Spinal cord (tissue), 10 donors: ENCODE measurements at places on chromosomes 1 and 21. TPM values are rescaled to one million over a fixed set of nuclear protein-coding genes. Genes with fewer than 3 reads are reported as not detected.
A peak's percentile ranks its signal among the peaks of the same experiment; 100 is the strongest.

GRCh38 chr1:53657891-53658396, 81.0 kb downstream of the GLIS1 start:
- DNase-seq = no peak

GRCh38 chr1:21553116-21553926, 44.1 kb downstream of the ALPL start:
- peak; percentile 25 for DNase-seq

DNA sequence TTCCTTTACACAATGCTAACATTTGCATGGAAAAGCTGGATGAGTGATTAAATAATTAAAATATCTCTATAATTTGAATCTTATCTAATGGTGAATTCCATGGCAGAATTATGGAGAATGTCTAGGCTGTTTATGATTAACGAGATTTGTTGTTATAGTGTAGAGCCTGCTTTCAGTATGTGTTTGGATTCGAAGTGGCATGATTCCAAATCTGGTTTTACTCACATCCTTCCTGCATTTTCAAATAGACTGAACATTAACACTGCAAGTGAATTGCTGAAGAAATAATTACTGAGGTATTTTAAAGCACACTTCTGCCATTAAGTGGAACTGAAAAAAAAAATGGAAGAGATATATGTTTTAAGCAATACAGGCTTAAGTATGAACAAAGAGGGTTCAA, 5.1 kb upstream of the NEK7 start:
- DNase-seq = peak; percentile 40

DNA sequence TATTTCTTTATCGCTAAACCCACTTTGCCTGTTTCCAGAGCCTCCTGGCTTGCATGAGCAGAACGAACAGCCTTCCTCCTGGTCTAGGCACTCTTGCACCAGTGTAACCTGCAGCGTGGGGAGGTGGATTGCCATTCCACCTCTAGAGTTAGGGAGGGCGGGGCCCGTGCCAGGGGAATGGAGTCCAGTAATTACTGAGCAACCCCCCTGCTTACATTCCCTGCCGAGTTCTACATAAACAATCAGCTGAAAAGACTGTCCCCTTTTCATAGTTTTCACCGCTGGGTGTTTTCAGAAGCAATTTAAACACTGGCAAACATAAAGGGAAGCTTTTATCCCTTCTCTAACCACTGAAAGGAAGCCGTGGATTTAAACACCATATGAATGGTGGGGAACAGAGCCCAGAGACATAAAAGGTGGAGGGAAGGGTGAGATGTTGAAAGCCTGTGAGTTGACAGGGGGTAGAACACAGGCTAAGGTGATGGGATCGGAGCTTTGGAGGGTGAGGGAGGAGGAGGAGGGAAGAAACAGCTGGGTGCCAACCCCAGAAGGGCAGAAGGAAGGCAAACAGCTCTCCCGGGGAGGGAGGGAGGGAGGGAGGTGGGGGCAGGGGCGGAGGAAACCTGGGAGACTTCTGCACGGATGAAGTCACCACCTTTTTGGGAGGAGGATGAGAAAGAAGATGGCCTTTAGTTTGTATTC, 68.0 kb upstream of the WDR26 start:
- no peak for DNase-seq

- DNase-seq = no peak
Measured at GRCh38 chr1:218402786-218403120, 57.6 kb downstream of the TGFB2 start.

GRCh38 chr1:10745886-10746455, 50.5 kb downstream of the CASZ1 start:
- DNase-seq = no peak

- no peak for DNase-seq
Measured at GRCh38 chr1:241611063-241611462, 29.1 kb downstream of the CHML start.

GRCh38 chr1:2463396-2463795, 12.7 kb upstream of the PLCH2 start:
- no peak for DNase-seq

- no peak for DNase-seq
Measured at GRCh38 chr1:232621050-232621449, 8.9 kb downstream of the SIPA1L2 start.

GRCh38 chr1:180563026-180563827, 4.5 kb downstream of the OVAAL start:
- no peak for DNase-seq

DNA sequence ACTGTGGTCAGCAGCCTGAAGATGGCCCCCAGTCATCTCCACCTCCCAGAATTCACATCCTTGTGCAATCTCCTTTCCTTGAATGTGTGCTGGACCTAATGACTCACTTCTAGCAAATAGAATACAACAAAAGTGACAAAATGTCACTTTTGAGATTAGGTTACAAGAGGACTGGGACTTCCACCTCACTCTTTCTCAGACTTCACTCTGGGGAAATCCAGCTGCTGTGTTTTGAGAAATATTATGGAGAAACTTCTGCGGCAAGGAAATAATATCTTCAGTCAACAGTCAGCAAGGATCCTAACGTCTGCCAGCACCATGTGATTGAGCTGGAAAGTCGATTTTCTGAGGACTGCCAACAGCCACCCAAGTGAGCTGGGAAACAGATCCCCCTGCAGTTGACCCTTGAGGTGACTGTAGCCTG, 70.5 kb upstream of the GADD45A start:
- DNase-seq = no peak

DNA sequence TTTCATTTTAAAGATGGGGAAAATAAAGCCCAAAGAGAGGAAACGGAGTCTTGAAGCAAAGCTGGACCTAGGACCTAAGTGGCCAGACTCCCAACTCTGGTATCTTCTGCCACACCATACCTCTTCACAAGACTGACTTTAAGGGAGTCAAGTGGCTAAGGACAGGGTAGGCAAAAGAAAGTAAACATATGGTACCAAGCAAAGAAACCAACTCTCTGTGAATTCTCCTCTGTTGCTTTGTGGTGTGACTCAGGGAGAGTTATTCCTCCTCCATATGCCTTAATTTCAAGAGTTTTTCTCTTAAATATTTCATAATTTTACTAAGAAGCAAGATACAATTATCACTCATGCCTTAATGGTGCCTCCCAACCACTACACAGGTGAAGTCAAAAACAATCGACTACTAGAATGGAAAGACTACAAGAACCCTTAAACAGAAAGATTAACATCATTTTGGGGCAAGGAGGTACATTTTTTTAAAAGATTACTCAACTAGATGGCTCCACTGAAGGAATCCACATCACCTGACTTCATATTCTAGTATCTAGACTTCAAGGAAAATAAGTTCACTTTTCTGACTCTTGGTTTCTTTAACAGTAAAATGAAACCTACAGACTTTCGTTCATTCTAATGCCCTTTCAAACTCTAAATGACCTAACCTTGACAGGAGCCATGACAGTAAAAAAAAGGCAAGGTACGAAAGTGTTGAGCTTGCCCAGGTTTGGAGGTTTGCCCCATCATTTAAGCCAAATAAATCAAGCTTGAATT, 44.2 kb downstream of the LUZP1 start:
- no peak for DNase-seq

GRCh38 chr1:151472856-151473731, 13.8 kb upstream of the POGZ start:
- DNase-seq = peak; percentile 31

DNA sequence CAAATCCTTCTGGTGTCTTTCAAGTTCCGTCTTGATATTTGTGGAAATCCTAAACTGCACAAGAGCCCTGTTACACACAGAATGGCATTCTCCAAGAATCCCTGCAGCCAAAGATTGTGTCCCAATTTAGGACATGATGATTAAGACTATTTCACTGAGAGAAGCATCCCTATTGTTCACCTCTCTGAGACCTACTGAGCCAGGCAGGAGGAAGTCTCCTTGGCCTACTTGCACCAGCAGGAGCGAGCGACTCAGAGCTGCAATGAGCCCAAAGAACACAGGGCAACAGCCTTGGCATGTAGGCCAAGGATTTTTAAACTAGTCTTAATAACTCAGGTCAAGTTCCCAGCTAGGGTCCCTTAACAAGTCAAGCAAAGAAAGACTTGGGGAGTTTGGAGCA, 79.4 kb upstream of the RUNX1 start:
- DNase-seq = no peak

GRCh38 chr1:225987491-225988316, 11.4 kb downstream of the SDE2 start:
- DNase-seq = no peak

GRCh38 chr1:112904071-112904830, 51.7 kb downstream of the SLC16A1 start:
- no peak for DNase-seq

DNA sequence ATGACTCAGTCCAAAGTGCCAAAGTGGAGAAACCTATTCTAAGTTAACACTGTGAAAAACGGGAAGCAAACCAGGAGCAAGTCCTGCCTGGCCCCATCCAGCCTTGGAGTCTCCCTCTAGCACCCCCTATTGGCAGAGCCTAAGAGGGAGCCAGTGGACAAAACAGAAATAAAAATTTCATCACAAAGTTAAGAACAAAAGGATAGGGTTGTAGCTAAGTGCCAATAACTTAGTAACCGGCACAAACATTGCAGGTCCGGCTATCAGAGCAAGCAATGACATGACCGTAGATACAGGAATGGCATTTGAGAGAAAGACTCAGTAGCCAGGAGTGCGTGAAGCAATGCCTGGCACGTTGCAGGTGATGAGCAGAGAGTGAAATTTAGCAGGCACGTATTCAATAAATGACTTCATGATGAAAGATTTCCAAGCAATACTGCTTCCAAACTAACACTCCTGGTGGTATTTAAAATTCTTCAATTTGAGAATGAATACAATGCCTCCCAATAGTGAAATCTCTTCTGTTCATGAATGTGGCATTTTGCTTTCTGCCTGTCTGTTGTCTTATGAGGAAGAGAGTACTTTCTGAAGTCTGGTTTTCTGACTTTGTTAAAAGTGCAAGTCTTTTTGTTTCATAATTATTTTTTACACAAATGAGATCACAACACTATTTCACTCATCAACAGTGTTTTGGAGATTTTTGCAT, 391.0 kb downstream of the OMA1 start:
- peak; percentile 49 for DNase-seq

DNA sequence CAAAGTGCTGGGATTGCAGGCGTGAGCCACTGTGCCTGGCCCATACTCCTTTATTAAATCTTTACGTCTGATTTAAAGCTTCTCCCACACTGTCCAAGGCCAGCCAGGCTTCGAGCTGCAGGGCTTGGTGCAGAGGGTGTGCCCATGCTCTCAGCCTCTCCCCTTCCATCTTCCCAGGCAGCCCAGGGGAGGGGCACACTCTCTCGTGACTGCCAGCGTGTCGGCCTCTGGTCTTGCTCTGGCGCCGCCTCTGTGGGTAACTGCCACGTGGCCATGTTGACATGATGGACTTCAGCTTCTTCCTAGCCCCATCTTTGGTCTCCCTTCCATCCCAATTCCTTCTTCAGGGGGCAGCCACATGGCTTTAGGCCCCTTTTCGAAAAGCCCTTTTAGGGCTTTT, 4.7 kb downstream of the GPR137B start:
- no peak for DNase-seq

DNA sequence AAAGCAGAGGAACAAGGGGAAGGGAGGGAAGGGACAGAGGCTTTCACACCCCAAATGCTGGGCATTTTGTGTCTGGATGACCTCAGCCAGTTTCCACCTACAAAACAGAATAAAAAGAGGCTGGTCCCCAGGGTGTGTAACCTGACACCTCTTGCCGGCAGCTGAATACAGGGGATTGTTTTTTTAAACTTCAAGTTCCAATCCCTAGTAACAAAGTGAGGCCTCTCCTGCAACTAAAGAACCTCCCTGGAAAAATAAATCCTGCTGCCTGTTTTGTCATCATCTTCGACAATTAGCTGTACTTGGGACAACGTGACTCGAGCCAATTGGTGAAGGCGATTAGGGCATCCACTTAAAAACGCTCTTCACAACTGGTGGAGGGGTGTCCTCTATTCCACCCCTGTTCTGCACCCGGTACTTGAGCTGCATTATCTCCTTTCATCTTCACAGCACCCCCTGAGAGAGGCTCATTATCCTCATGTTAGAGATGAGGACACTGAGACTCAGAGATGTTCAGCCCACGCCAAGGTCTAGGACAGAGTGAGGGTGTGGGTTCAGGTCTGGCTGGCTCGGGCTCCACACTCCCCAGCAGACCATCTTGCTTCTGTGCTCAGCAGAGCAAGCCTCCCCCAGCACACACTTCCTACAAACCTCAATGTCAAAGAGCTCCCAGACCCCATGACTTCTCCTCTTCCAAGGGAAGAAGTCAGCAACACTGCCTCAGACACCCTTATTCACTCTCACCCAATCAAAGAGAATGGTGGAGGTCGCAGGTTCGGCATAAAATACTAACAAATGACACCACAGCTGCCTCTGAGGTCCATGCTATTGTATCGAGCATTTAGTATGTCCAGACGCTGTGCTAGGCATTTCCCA, 15.2 kb downstream of the ITPKB start:
- peak; percentile 66 for DNase-seq

- peak; percentile 49 for DNase-seq
Measured at GRCh38 chr1:207868251-207868773, 42.6 kb downstream of the CD34 start.

- no peak for DNase-seq
Measured at GRCh38 chr1:96478228-96478627, 243.4 kb upstream of the PTBP2 start.

DNA sequence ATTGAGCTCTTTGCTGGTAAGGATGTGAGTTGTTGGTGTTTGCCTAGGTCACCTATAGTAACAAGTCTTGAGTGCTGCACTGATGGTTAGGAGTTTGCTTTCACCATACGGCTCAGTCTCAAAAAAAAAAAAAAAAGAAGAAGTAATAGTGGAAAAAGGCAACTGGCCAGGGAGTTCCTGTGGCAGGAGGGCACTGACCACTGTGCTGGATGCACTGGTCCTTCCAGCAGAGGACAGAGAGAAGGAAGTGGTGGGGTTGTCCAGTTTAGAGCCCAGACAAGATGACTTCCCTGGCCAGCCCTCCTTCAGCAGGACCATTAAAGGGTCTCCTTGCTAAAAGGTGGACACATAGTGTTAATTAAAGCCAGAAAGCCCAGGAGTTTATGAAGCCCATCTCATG, 11.9 kb upstream of the PTCH2 start:
- no peak for DNase-seq

DNA sequence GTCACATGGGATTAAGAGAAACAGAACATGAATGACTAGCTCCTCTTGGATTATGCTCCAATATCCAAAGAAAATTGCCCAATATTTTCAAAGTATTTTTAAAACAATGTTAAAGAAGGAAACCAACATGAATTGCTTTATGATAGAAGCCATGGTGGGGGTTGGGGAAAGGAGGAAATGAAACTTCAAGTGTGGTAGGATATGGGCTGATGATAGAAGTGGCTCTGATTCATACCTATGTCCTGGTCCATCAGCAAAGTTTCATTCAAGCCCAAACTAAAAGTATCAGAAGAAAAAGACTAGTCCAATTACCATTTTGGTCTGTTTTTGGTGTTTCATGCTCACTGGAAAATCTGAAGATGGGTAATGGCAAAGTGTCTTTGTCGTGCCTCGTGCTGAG, 104.2 kb upstream of the PROX1 start:
- DNase-seq = no peak

GRCh38 chr1:178870944-178871343, at the start of gene ANGPTL1:
Gene ANGPTL1, minus strand, starts transcription at chr1:178871077. Its CDS starts 5,301 bp downstream, at chr1:178865776.
- peak; percentile 80 for DNase-seq

The LCE2D gene
- polyA plus RNA-seq = not detected

The RNU1-4 gene
- polyA plus RNA-seq = not detected

The PLD5 gene
- 7.3 TPM for polyA plus RNA-seq

The PLEKHA6 gene
- polyA plus RNA-seq = 31.2 TPM

The KANK4 gene
- polyA plus RNA-seq = 16.2 TPM

The GNG4 gene
- 132 TPM for polyA plus RNA-seq

The LCE1C gene
- not detected for polyA plus RNA-seq

The ATAD3C gene
- 0.68 TPM for polyA plus RNA-seq

The DIRAS3 gene
- polyA plus RNA-seq = 14.6 TPM

The C1orf94 gene
- 1.7 TPM for polyA plus RNA-seq
